ENCODE measurements at places on chromosomes 4 and X. TPM values are rescaled to one million over a fixed set of nuclear protein-coding genes. Genes with fewer than 3 reads are reported as not detected.

The TRPC3 gene
- not detected for total RNA-seq

The MAGEE2 gene
- total RNA-seq: not detected

The ETDB gene
- not detected for total RNA-seq

The EGFL6 gene
- not detected for total RNA-seq

The CRMP1 gene
- total RNA-seq: not detected

The EFNB1 gene
- total RNA-seq: 2.9 TPM

The DGAT2L6 gene
- not detected for total RNA-seq

The SMPX gene
- not detected for total RNA-seq

The LRCH2 gene
- total RNA-seq: not detected
